Type B pancreatic cell (in vitro differentiated cells): ENCODE measurements at places on chromosomes 5 and 9.

- no peak for DNase-seq
These were observed 13.1 kb downstream of the C9orf85 start for GRCh38 chr9:71924576-71924975.

GRCh38 chr5:99025298-99026045 is 96.7 kb upstream of the CHD1 start:
- DNase-seq = no peak

DNA sequence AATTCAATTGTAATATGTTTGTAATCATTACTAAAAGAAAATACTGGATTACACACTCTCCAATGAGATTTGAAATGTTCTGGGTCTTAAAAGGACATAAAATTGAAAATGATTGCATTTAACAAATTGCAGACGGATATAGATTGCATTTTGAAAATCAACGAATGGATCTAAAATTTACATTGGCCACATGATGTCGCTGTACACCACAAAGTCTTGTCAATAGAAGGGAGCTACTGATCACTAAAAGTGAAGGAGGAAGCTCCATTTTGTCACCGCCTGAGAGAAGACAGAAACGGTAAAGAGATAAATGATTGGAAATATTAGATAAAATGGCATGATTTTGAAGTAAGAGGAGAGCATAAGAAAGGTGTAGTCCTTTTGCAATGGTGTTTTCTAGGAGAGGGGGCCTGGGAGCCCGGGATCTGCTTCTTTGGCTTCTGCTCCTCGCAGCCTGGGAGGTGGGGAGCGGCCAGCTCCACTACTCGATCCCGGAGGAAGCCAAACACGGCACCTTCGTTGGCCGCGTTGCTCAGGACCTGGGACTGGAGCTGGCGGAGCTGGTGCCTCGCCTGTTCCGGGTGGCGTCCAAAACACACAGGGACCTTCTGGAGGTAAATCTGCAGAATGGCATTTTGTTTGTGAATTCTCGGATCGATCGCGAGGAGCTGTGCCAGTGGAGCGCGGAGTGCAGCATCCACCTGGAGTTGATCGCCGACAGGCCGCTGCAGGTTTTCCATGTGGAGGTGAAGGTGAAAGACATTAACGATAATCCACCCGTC is at the start of gene PCDHA1:
PCDHA1 (plus strand) TSS at position 236 of the 782 bp plus-strand sequence.
- no peak for DNase-seq

DNA sequence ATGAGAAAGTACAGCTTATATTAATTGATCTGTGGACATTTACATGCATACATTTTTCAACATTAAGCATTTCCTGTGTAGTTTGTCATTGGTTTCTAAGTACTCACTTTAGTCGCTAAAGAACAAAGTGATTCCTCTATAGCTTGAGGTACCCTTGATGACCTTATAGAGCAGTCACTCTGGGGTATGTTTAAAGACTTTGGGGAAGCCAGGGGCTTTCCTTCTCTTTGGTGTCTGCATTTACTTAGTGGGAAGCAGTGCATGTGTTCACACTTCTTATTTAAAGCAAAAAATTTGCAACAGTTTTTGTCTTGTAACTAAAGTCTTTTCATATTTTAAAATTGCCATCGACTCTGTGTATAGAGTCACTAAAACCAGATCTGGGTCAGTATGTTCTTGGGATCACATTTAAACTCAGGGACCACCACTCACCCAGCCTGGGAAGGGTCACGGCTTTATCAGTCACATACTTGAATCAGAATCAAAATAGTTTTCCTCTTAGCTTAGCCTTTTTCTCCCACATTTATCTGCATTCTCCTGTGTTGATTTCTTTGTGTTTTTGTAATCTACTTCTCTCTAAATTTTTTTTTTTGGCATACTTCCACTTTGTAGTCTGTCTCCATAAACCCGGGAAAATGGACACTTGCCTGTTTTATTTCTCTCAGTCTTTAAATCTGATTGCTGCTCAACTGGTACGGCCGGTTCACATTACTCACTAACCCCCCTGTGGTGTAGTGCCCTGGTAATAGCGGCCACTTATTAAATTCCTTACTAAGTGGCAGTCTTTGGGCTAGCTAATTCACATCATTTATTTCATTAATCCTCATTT is 143.9 kb upstream of the FBN2 start:
- no peak for DNase-seq

- no peak for DNase-seq
These were observed 7.1 kb upstream of the PCSK1 start for GRCh38 chr5:96440185-96440538.
